ENCODE measurements at places on chromosomes 6 and 20. TPM values are rescaled to one million over a fixed set of nuclear protein-coding genes. Genes with fewer than 3 reads are reported as not detected.
A peak's percentile ranks its signal among the peaks of the same experiment; 100 is the strongest.

- DNase-seq, result peak; percentile 20
Measured at GRCh38 chr6:15017261-15017660, 228.6 kb upstream of the JARID2 start.

- DNase-seq, result no peak
Measured at GRCh38 chr20:8621001-8621400, 447.9 kb upstream of the PLCB4 start.

- DNase-seq, result peak; percentile 48
Measured at GRCh38 chr6:128554302-128554701, 33.9 kb upstream of the PTPRK start.

GRCh38 chr6:73134588-73134987 lies 90.7 kb downstream of the KHDC1L start:
- DNase-seq, result peak; percentile 49

Gene COL20A1
- 0.05 TPM for total RNA-seq

Gene BACH2
- 0.13 TPM for total RNA-seq

DNA sequence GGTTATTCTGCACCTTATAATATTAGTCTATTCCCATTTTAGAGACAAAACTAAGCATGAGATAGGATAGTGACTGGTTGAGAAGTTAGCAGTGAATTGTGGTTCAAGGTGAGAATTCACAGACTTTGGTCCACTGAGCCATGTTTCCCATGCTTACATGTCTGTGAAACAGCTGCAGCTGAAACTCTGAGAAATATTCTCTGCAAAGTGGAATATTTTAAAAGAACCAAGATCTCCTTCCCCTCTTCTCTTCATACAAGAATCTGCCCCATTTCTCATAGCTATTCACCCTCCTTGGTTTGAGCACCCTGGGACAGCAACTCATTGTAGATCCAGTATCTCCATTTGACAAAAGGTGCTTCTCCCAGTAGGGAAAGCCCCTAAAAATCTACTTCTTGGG lies 70.2 kb upstream of the TMEM170B start:
- DNase-seq, result no peak

GRCh38 chr20:33933469-33933909 lies 60.2 kb upstream of the RALY start:
- DNase-seq, result peak; percentile 73

Gene METTL24
- total RNA-seq, result not detected

DNA sequence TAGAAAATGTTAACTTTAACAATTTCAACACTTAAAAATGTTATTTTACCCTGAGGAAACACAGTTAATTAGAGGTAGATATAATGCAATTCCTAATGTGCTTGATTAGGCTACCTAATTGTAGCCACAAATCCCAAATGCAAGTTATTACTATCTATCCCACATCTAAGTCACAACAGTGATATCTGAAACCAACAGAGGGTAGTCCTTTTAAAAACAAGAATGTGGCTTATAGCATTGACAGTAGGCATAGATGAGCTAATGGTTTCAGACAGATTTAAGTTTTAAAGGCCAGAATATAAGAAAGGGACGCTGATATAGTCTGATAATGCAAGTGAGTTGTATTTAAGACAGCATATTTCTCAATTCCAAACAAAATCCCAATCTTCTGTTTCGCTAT lies 23.0 kb downstream of the PLN start:
- DNase-seq, result no peak

DNA sequence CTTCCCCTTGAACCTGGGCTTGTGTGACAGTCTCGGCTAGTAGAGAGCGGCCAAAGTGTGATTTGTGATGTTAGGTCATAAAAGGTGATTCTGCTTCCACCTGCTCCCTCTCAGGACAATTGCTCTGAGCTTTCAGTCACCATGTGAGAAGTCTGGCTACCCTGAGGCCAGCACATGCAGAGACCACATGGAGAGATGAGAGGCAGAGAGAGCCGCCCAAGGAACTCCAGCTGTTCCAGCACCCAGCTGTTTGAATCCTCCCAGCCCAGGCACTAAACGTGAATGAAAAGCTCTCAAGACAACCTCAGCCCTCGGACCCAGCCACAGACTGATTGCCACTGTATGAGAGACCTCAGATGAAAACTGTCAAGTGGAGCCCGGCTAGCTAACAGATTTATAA lies 143.4 kb upstream of the EEF1E1 start:
- no peak for DNase-seq

DNA sequence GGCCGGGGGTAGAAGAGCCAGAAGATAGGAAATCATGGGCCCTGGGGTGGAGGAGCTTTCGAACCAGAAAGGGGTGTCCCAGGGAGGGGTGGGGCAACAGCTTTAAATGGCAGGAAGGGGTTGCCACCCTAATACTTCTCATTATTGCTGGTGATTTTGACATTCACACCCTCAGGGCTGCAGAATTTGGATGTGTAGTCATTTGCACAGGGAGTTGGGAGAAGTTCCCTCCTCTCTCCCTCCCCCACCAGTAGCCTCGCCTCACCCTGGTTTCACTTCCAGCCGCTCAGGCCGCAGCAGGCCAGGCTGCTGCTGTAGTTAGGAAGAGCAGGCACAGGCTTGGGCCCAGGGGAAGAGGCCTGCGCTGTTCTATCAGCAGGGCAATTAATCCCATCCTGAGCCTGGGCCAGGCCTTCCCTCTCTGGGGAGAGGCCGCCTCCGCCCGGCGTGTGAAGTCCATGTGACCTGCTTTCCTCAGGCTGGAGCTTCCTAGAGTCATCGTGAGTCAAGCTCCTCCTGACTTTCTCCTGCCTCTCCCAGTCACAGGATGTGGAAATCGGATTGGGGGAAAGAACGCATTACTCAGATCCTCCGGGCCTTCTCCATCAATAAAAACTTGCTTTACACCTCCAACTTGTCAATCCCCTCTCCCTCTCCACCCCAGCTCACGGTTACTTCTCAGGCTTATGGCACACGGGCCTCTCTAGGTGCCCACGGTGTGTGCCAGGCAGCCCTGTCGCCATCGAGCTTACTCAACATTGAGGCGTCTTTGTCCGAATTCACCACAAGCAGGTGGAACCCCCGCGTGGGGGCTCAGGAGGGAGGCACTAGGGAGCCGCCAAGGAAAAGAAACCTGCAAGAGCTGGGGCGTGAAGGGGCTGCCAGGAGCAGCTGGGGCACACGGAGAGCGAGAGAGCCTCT lies 7.8 kb downstream of the ADTRP start:
- peak; percentile 96 for DNase-seq

DNA sequence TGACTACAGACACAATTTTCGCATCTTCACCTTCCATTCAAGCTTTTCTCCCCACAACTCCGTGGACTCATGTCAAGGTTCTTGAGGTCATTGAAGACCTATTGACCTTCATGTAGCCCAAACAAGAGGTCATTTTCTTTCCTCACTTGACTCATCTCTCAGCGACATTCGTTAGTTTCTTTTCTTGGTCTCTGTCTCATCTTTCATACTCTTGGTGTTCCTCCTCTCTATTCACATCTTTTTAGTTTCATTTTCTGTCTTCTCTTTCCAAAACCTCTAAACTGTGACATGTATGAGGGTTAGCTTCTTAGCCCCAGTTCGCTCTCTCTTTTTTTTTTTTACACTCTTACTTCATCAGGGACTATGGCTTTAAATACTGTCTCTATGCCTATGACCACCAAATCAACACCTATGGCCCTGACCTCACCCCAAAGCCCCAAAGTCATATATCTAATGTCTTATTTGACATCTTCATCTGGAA lies 128.6 kb upstream of the BACH2 start:
- no peak for DNase-seq

- DNase-seq, result no peak
Measured at GRCh38 chr6:127869772-127870404, 31.0 kb downstream of the THEMIS start.

- DNase-seq, result no peak
Measured at GRCh38 chr6:168407842-168408241, 33.1 kb upstream of the SMOC2 start.

Gene OOEP
- not detected for total RNA-seq

DNA sequence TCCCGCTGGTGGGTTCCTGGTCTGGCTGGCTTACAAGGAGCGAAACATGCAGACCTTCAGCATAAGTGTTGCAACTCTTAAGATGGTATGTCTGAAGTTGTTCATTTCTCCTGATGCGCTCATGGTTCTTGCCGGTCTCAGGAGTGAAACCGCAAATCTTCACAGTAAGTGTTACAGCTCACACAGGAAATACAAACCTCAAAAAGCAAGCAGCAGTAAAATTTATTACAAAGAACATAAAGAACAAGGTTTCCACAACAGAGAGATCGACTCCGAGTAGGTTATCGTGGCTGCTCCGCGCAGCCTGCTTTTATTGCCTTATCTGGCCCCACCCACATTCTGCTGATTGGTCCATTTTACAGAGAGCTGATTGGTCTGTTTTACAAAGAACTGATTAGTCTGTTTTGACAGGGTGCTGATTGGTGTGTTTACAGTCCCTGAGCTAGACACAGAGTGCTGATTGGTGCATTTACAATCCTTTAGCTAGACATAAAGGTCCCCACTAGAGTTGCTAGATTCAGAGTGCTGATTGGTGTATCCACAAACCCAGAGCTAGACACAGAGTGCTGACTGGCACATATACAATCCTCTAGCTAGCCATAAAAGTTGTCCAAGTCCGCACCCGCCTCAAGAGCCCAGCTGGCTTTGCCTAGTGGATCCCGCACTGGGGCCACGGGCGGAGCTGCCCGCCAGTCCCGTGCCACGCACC lies 39.2 kb downstream of the TRIM27 start:
- no peak for DNase-seq

GRCh38 chr20:45052698-45053429 lies 48.1 kb downstream of the KCNS1 start:
- peak; percentile 79 for DNase-seq

DNA sequence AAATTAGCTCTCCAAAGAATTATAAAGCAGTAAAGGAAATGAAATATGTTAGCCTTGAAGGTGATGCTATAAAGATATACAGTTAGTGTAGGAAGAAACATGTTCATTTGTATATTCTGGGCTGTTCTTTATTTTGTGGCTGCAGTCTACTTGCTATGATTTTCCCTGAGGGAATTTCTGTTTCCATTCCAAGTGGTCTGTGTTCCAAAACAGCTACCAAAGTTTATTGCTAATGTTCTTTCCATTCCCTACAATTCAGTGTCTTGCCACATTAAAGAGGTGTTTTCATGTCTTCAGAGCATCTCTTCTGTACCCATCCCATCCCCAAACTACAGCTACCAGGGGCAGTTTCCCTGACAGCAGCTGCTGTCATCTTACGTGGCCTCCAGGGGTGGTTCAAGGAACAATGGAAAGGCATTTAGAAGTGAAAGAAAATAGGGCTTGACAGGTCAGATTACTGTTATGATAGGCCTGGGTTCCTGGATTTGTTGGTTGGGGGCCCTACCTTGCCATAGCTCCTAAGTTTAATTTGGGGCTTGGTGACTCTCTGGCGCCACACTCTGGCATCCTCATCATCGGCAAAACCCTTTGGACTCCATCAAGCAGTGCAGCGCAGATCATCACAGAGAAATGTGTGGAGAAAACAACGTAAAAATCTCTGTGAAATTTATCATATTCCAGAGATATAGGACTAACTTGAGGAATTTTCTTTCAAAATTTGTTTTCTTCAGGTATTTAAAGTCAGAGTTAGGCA lies 33.8 kb upstream of the AIG1 start:
- peak; percentile 19 for DNase-seq

GRCh38 chr20:48686238-48687116 lies 141.3 kb downstream of the PREX1 start:
- peak; percentile 27 for DNase-seq

- DNase-seq, result peak; percentile 52
Measured at GRCh38 chr6:30834646-30835045, 49.7 kb upstream of the DDR1 start.

Gene CCDC28A
- 6.7 TPM for total RNA-seq

Gene MAPK14
- 55.7 TPM for total RNA-seq

Gene ADAM33
- total RNA-seq, result 0.72 TPM

DNA sequence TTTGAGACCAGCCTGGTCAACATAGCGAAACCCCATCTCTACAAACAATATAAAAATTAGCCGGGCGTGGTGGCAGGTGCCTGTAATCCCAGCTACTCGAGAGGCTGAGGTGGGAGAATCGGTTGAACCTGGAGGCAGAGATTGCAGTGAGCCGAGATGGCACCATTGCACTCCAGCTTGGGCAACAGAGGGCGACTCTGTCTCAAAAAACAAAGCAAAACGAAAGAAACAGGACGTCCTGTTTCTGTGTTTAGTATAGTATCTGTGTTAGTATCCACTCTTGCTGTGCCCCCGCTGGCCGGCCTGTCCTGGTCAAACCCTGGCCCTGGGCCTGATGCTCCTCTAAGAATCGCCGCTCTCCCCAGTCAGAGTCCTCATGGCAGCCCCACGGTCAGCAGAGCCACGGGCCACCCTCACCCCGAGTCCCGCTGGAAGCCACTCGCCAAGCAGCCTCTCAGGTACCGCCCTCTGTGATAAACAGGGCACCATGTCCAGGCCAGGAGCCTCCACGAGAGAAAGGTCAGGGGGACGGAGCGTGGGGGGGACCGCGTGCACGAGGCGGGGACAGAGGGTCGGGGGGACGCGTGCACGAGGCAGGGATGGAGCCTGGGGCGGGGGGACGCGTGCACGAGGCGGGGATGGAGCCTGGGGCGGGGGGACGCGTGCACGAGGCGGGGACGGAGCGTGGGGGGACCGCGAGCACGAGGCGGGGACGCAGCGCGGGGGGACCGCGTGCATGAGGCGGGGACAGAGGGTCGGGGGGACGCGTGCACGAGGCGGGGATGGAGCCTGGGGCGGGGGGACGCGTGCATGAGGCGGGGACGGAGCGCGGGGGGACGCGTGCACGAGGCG lies 384.5 kb downstream of the SMOC2 start:
- DNase-seq, result no peak

DNA sequence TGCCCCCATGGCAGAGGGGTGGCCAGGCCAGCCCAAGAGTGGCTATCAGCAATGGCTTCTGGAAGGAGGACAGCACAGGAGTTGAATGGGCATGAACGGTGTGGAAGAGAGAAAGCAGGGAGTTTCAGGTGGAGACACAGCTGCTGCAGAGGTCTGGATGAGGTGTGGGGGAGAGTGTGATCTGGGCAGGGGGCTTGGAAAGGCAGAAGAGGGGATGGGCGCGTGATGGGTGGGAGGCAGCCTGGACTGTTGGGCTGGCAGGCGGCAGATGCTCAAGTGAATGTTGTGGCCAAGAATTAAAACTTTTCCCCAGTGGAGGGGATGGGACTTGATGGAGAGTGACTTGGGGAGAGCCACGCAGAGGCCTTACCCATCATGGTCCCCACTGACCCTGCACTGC lies 46.5 kb downstream of the TOX2 start:
- no peak for DNase-seq

Gene NRSN1
- not detected for total RNA-seq

GRCh38 chr20:52289956-52290565 lies 98.5 kb upstream of the ZFP64 start:
- DNase-seq, result no peak

GRCh38 chr20:62773845-62774714 lies 22.2 kb upstream of the MRGBP start:
- no peak for DNase-seq

Gene TXLNB
- total RNA-seq, result 65.8 TPM

Gene OPRM1
- total RNA-seq, result not detected

GRCh38 chr6:142842418-142843261 lies 102.3 kb downstream of the HIVEP2 start:
- no peak for DNase-seq

Gene KIAA0408
- total RNA-seq, result 2.0 TPM

Gene EYA4
- 18.5 TPM for total RNA-seq

Gene MYLK2
- total RNA-seq, result 0.13 TPM
